ENCODE measurements at places on chromosomes 4 and X.

DNA sequence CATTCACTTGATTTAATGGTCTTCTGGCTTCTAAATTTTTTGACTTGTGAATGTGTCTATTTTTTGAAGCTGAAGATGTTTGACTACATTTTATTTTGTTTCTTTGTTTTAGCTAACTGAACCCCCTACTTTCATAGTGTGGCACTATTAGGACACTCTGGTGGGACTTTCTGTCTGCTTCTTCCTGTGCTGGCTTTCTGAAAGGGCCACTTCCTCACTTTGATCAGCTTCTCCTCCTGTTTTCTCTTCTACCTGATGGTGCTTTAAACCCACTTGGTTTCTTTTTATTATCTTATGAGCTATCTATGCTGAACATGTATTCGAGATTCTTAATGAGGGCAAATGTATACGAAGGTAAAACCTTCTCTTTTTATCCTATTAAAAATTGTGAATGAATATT lies 186.1 kb upstream of the CASK start:
- no peak for DNase-seq

- DNase-seq, result no peak
Observed at GRCh38 chrX:53621418-53621986, 65.0 kb downstream of the HUWE1 start.

DNA sequence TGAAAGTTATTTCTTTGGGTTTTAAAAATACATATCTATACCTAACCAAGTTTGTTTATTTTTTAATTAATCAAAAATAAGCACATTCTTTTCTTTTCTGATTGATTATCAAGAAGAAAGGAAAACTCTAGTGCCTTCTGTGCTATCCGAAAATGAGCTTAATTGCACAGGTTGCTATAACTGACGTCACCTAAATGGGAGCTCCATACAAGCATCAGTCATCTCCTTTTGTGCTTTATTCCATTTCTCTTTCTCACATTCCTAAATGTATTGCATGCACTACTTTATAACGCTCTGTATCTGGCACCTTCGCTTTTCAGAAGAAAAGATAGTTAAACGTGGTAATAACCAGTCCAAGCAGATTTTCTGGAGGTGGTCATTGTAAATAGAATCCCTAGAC lies 675.0 kb downstream of the STPG2 start:
- DNase-seq, result no peak

DNA sequence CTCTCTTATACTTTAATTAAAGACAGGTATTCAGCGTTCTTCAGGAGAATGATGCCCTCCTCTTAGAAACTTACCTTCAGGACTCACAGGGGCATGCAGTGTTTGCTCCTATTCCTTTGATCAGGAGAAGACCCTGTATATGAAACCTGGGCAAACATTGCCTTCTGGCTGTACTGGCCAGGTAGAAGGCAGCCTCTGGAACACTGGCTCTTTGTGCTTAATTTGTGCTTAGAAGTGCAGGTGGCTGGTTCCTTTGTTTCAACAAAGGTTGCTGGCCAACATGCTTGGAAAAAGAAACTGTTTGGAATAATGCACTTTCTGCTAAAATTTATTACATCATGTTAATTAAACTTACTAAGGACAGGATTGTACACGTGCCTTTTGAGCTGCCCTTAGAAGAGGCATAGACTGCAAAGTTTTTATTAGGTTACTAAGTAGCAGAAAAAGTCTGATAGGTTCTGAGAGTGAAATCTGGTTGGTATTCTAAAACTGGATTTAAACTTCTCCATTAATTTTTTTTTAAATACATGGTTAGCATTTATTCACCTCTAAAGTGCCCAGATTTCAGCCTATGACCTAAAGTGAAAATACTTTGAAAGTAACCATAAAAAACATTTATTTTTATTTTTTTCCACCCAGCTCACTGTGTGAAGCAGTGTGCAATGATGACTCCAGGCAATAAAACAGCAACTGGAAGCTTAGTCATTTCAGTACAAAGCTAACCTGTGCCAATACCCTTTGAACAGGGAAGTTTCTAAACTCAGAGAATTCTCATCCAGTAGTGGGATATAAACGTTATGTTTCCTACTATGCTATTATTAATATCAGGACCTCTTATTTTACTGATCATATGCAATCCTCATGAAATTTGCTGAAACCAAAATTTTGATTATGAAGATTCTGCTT lies 11.3 kb downstream of the RASSF6 start:
- DNase-seq, result no peak

DNA sequence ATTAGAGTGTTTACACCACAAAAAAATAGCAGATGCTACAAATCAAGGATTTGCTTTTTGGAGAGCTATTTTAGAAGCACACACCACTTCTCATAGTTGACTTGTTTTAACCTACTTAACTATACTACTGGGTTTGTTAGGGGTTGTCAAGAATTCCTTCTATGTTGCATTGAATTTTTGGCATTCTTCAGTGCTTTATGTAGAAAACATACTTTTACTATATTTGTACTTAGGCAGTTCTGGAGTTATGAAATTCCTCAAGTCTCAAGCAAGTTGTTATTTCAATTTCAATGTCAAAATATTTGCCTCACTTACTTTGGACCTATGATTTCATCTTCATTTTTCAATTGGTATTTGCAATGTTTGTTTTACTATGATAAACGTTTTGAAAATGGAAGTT lies 449.6 kb downstream of the GLUD2 start:
- no peak for DNase-seq

- DNase-seq, result no peak
Observed at GRCh38 chrX:11113731-11114130, 2.6 kb downstream of the HCCS start.

GRCh38 chr4:119587796-119588195 lies 40.8 kb downstream of the PDE5A start:
- DNase-seq, result no peak

GRCh38 chrX:129953334-129953648 lies 29.1 kb upstream of the BCORL1 start:
- DNase-seq, result no peak

- no peak for DNase-seq
Observed at GRCh38 chr4:176563591-176563990, 229.1 kb downstream of the VEGFC start.

DNA sequence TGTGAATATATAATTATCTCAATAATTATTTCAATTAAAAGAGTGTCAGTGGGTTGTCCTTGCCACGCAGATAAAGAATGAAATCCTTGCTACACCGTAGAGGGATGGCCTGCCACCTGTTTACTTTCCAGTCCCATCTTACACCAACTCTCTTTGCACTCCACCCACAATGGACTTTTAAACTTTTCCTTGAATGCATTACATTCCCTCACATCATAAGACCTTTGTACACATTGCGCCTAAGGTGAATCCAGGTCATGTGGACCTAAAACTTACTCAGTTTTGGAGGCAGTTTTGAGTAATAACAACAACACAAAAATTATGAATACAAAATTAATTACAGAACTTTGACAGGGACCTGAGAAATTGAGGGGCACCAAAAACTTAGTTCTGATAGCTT lies 78.7 kb upstream of the PDE5A start:
- no peak for DNase-seq

DNA sequence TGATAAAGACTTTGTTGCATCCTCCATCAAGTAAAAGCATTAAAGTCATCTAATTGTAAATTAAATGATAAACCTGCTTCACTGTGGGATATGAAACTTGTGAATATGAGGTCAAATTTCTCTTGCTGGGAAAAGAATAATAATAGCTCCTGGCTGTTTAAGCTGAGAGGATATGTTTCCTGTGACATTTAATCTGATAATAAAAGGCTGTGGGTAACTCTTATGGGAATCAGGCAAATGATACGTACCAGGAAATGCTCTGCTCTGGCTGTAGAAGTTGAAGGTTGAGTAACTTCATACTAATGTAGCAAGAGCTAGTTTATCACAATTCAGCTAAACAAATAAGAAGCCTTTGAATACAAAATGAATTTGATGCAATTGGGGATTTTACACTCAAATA lies 574.6 kb downstream of the RAPGEF2 start:
- DNase-seq, result no peak

DNA sequence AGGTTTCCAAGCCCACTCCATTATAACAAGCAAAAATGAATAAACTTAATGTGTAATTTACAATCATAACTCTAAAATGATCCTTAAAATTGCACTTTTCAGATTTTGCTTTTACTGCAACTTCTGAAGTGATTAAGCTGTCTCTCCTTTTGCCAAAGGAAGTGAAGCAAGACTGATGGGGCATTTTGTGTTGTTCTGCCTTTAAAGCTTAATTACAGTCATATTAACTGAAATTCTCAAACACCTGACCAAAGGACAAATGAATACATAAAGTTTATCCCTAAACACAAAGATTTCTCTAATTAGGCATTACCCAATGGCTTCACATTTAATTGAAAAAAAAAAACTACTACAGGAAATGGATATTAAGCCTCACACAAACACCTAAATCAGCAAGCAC lies 101.8 kb downstream of the ATP11C start:
- no peak for DNase-seq

DNA sequence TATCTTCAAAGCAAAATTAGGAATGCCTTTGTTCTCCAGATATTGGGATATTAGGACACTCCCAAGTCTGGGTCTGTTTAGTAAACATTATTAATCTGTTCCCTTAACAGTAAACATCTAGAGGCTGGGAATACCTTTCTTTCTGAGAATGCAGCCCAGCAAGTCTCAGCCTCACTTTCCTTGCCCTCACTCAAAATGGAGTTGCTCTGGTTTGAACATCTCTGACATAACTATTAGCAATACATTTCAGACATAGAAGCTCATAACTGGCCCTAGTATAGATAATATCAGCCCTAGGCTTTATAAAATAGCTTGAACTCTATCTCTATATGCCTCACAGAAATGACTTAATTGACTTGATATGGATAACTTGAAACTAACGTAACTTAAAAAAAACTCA lies 299.8 kb downstream of the SPATA18 start:
- DNase-seq, result no peak

DNA sequence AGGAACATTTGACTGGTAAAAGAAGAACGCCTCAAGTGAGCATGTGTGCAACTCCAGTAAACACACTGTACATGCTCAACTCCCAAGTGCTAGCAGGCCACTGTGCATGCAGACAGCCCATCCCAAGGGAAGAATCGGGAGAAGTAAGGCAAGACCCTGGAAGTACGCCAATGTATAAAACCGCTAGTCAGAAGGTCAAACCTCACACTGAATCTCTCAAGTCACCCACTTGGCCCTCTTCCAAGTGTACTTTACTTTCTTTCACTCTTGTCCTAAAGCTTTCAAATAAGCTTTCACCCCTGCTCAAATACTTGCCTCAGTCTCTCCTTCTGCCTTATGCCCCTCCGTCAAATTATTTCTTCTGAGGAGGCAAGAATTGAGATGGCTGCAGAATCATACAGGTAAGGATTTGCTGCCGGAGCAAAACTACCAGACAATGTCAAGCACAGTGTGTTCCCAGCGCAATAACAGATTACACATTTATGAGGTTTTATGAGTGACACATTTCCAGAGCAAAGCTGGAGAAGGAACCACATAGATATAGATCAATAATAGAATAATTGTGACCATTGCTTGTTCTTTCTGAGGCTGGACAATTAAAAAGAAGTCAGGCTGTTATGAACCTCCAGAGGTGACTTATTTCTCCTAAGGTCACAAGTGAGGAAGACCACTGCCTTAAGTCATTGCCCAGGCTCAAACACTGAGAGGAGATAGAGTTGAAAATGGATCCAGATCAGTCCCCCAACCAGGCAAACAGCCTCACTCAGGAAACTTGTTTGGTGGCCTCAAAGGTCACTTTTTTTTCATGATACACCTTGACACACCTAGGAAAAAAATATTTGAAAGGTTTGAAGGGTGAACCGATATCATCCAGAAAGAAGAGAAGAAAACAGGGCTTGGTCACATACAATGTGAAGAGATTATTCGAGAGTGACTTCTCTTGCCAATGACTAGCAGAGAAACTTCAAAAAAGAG lies 26.3 kb downstream of the CXCL1 start:
- no peak for DNase-seq

DNA sequence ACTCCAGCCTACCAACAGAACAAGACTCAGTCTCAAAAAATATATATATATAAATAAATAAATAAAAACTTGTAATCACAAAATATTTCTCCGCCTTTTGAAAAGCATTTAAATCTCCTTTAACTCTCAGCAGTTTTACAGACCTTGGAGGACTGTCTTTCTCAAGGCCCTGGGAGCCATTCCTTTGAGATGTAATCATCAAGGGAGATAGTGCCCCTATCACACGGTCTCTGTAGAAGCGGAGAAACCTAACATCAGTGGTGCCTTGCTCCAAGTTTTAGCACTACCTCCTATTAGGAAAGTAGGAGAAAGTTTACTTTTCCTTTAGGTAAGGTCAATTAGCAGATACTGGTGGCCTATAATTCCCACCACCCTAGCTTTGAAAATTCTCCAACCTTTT lies 58.5 kb downstream of the ANTXR2 start:
- DNase-seq, result no peak

DNA sequence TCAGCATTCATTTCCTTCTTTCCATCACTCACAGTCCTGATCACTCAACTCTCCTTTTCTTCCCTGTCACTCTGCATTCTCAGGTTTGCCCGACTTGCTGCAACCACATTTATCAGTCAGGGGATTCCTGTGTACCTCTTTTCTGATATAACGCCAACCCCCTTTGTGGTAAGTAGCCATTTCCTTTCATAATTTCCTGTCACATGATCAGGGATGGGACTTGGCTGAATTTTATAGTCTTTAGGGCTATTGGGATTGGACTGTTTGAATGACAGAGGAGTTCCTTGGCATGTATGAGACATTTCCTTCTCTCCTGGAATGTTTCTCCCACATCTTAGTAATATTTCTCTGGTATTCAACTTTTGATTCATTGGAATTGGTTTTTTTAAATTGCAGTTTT lies 11.0 kb downstream of the PGM2 start:
- DNase-seq, result no peak

- no peak for DNase-seq
Observed at GRCh38 chr4:53527326-53527725, 64.0 kb downstream of the LNX1 start.

GRCh38 chrX:54007682-54008081 lies 36.6 kb downstream of the PHF8 start:
- DNase-seq, result no peak

DNA sequence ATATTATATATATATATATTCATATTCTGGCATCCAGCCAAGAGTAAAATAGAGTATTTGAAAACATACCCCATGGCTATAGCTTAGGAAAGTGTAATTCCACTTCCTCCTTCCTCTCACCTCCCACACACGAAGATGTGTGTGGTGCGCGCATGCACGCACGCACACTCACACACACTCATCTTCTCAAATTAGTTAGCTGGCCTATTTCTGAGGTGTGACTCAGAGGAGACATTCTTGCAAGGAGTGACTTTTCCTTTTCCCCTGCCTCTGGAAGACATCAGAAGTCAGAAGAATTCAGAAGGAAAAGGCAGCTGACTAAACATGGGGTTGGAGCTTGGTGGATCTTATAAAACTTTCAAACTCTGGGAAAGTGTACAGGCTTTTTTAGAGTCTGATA lies 8.8 kb downstream of the ENPEP start:
- DNase-seq, result no peak

DNA sequence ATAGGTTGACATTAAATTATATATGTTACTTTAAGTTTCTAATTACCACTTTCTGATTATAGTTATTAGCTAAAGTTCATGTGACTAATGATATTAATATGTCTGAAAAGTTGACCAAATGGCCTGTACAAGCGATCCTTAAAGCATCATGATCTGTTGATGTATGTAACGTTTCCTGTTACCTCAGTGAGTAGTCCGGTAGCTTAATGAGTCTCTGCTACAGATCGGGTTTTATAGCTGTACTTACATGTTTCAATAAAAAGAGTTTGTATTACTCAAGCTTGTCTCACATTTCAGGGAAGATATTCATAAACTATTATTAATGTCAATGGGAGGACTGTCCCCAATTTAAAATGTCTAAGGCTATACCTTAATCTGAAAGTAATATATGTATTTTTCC lies 246.3 kb downstream of the PPP3CA start:
- no peak for DNase-seq
